AG08395 (cell line): ENCODE measurements at places on chromosomes 6 and 20.

GRCh38 chr6:124866040-124866439 is 96.2 kb upstream of the RNF217 start:
- DNase-seq: no peak

DNA sequence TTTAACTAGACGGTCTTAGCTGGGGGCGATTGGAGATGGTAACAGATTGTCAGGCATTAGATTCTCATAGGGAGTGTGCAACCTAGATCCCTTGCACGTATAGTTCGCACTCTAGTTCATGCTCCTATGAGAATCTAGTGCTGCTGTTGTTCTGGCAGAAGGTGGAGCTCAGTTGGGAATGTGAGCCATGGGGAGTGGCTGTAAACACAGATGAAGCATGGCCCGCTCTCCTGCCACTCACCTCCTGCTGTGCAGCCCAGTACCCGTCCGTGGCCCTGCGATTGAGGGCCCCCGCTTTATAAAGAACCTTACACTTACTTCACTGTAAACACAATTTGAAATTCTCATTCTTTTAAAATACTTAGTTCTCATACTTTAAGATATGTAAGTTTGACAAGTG is 339.4 kb downstream of the CDH26 start:
- DNase-seq: no peak

GRCh38 chr20:878511-879307 is 37.4 kb downstream of the ANGPT4 start:
- DNase-seq: peak; percentile 38

DNA sequence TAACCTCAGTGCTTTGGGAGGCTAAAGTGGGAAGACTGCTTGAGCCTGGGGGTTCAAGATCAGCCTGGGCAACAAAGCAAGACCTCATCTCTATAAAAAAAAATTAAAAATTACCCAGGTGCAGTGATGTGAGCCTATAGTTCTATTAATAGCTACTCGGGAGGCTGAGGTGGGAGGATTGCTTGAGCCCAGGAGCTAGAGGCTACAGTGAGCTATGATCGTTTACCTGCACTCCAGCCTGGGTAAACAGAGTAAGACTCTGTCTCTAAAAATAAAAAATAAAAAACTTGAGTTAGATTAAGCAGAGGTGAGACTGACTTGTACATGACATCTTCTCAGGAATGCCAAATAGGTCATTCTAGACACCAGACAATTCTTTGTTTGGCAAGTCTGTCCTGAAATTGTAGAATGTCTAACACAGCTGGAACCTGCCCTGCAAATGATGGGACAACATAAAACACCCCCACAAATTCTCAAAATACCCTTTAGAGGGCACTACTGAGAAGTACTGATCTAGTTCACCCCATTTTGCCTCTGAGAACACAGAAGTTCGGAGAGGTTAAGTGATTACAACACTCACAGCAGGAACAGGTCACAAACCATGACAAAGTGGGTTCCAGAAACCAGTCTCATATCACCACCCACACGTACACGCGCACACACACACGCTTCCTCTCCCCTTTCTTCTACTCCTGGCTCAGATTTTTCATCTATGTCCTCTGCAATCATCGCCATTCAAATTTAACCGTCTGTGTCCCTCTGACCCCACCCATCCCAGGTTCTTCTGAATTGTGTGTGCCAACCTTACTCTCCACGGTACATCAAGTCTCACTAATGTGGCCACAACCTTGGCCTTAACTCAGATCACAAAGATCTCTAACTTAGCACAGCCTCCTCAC is 38.3 kb downstream of the ARHGAP18 start:
- DNase-seq: no peak

DNA sequence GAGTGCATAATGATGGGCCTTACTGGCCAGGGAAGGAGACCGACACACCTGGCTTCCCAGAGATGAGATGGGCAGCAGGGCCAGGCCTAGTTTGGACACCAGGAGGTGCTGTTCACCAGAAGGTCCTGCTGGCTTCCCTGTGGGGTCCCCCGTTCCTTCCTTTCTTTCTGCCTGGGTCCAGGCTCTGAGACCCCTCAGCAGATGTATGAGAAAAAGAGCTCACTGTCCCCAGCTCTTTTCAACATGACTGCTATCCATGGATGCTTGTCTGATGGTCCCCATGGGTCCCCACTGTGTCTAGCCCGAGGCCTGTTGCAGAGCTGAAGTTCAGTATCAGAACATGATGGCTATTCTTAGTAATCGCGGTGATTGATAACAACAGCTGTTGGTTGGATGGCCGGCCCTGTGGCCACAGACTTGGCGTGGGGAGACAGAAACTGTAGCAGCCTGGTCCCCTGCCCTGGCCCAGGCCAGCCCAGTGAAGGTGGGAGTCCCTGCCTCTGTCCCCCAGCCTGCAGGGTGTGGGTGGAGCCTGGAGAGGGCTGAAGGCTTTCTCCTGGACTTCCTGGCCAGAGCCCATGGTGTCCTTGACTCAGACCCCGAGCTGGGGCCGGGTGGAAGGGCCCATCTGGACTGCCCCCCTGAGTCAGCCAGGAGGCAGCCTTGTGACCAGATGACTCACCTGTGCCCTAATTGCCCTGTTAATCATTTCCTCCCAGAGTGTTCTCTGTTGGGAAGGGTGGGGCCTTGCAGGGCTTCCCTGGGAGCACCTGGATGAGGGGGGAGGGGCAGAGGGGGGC is 9.9 kb upstream of the BAK1 start:
- peak; percentile 92 for DNase-seq

DNA sequence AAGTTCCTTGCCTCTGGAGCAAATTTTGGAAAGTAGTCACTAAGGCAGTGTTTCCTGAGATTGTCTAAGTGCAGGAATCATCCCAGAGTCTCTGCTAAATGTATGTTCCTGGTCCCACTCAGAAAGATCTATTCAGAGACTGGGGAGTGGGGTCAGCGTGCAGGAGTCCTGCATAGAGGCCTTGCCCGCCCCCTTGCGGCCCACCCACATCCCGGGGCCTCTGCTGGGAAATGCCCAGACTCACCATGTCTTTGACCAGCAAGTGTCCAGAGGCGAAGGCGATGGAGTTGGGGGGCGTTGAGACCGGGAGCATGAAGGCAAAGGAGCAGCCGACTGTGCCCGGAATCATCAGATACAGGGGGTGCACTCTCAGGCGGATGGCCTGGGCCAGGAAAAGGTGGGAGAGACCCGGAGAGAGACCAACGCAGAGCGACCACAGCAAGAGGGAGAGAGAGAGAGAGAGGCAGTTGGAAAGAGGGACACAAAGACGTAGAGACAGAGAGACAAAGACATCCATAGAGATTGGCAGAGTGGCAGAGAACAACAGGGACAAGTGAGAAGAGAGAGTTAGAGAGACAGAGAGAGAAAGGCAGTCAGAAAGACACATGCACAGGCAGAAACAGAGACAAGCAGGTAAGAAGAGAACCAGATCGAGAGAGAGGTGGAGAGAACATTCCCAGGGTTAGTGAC is 12.9 kb upstream of the OCSTAMP start:
- DNase-seq: no peak

- DNase-seq: no peak
These were observed 62.0 kb downstream of the FAXC start for GRCh38 chr6:99287523-99287922.

GRCh38 chr6:77205936-77206335 is 257.4 kb downstream of the HTR1B start:
- no peak for DNase-seq

GRCh38 chr6:170017603-170018320 is 266.3 kb downstream of the ERMARD start:
- no peak for DNase-seq

- no peak for DNase-seq
These were observed 67.7 kb downstream of the TMEM244 start for GRCh38 chr6:129793447-129793846.

DNA sequence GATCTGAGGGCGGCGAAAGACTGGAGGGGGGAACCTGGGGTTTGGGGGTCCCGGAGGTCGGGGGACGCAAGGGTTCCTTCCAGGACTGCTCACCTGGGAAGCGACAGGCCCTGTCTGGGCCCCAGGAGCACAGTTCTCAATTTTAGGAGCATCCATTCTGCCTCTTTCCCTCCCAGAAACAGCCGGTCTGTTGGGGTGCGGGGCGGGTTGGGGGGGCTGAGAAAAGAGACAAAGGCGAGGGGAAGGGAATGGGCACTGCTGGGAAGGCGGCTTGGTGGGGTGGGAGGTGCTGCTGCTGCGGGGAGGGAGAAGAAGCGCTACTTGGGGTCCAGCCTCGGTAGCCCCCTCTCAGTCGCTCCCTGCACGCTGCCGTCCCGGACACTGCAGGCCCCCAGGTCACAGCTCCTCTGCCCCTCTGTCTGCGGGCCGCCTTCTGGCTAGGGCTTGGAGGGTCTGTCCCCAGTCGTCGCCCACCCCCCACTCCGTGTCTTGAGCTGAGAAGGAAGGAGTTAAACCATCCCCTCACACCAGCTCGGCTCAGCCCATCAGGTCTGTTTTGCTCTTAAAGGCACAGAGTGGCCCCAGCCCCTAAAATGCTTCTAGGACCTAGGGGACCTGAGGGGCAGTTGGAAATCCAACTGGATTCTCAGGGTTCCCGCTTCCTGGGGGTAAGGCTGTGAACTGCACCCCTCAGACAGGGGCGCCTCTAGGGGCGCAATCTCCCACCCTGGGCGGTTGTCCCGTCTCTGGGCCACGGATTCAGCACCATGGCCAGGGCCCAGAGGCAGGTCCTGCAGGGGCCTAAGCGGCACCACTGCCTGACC is 690 bp downstream of the GDAP1L1 start:
- peak; percentile 59 for DNase-seq

GRCh38 chr6:90072501-90072900 is 178.2 kb downstream of the GJA10 start:
- DNase-seq: no peak

DNA sequence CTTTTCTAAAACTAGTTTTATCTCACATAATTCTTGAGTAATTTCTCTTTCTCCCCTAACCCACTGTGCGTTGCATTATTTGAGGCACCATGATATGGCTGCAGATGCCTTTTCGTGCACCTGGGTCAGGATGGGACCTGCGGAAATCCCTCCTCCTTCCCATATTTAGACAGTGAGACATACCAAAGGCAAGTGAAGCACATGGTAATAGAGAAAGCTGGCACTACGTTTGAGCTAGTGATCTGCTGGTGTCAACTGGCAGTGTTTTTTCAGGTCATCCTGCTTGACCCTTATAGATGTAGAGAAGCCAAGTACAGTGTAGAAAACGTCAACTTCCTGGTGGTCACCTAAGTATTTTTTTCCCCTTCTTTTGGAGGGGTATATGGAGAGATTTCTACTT is 71.7 kb downstream of the FOXO3 start:
- DNase-seq: no peak

DNA sequence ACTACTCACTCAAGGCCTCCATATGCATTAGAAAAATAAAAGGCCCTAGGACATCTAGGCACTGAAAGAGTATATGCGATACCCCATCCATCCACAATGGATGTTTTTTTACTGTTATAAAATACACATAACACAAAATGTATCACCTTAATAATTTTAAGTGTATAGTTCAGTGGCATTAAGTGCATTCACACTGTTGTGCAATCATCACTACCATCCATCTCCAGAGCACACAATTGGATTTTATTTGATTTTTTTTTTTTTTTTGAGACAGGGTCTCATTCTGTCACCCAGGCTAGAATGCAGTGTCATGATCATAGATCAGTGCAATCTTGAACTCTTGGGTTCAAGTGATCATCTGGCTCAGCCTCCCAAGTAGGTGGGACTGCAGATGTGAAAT is 2.8 kb downstream of the MDC1 start:
- no peak for DNase-seq

DNA sequence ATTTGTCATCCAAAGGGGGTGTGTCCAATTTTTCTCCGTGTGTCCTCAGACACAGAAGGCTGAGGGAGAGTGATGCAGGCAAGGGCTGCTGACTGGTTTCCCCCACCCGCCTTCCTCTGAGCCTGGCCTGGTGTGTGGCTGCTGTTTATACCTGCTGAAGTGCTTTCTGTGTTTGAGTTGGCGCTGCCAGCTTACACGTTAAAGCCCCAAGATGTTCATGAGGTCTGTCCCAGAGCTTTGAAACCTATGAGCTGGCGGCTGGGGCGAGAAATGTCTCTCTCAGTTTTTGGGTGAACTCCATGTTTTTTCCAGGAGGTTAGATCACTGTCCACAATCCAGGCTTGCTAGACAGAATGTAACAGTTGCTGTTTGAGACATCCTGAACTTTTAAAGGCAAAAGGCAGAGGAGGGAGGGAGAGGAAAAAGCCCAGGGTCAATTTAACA is 69.0 kb upstream of the CCN2 start:
- peak; percentile 41 for DNase-seq

DNA sequence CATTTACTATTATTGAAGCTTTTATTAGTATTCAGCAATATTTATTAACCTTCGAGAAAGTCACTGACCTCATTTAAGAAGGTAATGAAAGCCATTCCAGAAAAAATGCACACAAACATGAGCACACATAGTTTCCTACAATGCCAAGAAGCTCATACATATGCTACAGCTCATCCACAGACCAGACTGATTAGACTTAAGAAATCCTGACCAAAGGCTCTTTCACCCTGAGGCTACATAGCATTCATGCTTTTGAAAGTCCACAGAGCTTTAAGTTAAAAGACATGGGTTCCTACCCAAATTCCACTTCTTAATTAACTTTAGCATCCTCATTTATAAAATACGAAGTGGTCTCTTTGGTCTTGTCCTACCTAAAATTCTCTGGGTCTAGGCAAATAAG is 430.4 kb downstream of the TBC1D32 start:
- no peak for DNase-seq

DNA sequence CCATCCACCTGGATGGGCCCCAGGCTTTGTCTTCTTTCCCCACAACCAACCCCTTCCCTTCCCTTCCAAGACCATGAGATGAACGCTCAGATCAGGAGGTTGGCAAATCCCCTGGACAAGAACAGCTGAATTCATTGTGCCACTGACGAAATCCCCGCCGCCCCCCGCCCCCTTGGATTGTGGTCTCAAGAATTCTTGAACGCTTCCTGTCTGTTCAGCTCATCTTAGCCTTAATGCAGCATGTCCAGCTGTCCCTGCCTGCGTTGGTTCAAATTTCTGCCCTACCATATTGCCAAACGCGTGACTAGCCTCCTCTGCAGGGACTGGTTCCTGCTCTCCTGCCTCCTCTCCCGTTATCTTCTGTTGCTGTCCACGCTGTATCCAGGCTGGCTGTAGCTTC is 133.2 kb downstream of the CDH4 start:
- DNase-seq: no peak

GRCh38 chr20:57398901-57399535 is 7.8 kb downstream of the RBM38 start:
- DNase-seq: no peak

GRCh38 chr6:4441981-4442434 is 306.6 kb upstream of the ECI2 start:
- DNase-seq: peak; percentile 14

DNA sequence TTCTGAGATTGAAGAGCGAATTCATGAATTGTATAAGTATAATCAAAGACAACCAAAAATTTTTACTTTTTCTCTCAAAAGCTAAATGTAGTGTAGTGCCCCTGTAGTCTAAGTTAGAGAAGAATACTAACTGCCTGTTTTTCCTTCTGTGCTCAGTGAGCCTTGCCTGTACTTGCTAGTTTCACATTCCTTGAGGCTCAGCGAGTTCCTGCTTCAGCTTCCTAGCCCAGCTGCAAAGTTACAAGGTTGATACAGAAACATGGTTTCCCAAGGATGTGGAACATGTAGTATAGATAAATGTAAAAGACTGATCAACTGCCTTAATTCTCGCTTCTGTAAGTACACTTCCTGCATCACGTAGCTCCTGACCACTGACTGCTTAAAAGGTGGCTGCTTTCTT is 33.1 kb upstream of the SEC63 start:
- DNase-seq: no peak

GRCh38 chr6:134609716-134610261 is 291.9 kb upstream of the SGK1 start:
- DNase-seq: no peak

- DNase-seq: peak; percentile 60
These were observed 88.2 kb upstream of the ATXN1 start for GRCh38 chr6:16849280-16849987.

GRCh38 chr20:22414305-22414742 is 170.0 kb downstream of the FOXA2 start:
- DNase-seq: no peak
